ENCODE measurements at places on chromosomes 2 and 18.

- DNase-seq = no peak
These were observed 557.5 kb downstream of the ARHGAP15 start for GRCh38 chr2:143686585-143687164.

- no peak for DNase-seq
These were observed 81.1 kb upstream of the SLC39A10 start for GRCh38 chr2:195575879-195576401.

DNA sequence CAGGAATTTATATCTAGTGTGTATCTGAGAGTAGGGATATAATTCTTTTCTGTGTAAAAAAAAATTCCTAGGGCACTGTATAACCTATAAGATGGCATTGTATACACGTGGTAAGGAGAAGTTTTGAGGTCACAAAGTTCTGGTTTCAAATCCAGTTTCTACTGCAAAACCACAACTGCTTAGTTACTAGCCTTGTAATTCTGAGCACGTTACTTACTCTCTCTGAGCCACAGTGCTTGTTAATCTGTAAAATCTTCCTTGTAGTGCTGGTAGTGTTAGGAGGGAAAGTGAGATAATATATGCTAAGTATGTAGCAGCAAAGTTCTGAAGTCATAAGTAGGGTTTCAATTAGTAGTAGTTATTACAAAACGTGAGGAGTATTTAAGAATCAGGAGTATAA lies 175.4 kb downstream of the SATB2 start:
- no peak for DNase-seq

DNA sequence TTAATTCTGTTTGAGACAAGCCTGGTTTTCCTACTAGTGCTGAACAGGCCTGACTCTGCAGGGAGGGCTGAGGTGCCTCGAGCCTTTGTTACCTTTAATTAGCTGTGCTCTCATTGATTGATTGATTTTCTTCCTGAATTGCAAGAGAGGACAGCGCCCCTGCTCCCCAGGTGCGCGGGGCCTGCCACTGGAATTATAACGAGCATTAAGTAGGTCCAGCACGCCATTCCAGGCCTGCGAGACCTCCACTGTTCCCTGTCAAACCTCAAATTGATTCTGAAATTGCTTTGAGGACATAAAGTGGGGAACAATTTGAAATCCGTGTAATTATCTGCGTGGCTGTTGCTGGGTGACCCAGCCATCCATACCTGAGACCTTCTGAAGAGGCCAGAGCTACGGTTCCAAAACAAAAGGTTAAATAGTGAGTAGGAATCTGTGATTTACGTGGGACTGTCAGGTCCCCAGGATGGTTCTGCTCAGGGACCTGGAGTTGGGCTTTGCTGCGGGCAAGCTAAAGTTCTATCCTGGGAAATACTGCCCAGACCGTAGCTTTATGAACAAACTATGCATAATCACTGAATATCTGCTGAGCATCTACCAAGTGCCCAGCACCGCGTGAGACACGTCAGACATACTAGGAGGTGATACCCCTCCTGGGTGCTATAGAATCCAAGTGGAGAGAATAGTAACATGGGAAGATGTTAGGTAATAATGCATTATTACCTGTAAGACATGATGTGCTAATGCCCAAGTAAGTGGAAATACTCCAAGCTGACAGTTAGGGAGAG lies 104.1 kb downstream of the ZBTB7C start:
- no peak for DNase-seq

DNA sequence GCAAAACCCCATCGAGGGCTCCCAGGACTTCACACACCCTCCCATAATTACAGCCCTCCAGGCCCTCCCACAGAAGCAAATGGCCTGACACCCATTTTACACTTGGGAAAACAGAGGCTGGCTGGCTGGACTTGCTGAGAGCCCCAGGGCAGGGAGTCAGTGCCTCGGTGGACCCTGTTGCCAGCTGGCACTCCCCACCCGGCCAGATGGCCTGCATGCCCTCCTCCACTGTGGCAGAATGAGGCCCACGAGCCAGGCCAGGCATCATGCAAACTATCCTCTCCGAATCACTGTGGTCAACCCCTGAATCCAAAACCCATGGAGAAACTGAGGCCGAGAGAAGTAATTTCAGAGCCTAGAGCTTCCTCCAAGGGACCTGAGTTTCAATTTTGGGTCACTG lies 129.7 kb downstream of the SMAD2 start:
- DNase-seq = no peak

- DNase-seq = no peak
These were observed 34.2 kb upstream of the TTR start for GRCh38 chr18:31557446-31557845.
